Right hindlimb (tissue), 1 donor: ENCODE measurements at places on chromosomes 6 and 20.
A peak's percentile ranks its signal among the peaks of the same experiment; 100 is the strongest.

- DNase-seq = peak; percentile 78
These were observed 611 bp downstream of the CNPY3 start for GRCh38 chr6:42929821-42930360.

GRCh38 chr20:36924167-36925045 lies 27.1 kb downstream of the SAMHD1 start:
- no peak for DNase-seq

GRCh38 chr6:130932438-130932837 lies 105.2 kb downstream of the SMLR1 start:
- no peak for DNase-seq

GRCh38 chr6:36824253-36824652 lies 15.0 kb downstream of the CPNE5 start:
- no peak for DNase-seq

DNA sequence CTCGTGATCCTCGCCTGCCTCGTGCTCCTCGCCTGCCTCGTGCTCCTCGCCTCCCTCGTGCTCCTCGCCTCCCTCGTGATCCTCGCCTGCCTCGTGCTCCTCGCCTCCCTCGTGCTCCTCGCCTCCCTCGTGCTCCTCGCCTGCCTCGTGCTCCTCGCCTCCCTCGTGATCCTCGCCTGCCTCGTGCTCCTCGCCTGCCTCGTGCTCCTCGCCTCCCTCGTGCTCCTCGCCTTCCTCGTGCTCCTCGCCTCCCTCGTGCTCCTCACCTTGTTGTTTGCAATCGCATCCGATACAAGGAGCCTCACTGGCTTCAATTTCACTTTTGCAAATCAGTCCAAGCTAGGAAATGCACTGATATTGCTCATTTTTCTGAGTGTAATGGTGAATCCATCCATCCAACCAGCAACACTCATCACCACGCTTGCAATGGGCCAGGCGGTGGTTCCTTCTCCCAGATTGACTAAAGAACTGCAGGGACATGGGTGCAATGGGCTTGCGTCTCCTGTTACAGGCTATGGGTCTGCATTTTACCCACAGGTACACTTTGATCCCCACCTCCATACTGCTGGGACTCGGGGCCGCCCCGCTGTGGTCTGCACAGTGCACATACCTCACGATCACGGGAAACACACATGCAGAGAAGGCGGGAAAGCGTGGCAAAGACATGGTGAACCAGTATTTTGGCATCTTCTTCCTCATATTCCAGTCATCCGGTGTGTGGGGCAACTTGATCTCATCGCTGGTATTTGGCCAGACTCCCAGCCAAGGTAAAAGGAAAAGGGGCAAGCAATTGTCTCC lies 4.6 kb downstream of the UNC93A start:
- no peak for DNase-seq

DNA sequence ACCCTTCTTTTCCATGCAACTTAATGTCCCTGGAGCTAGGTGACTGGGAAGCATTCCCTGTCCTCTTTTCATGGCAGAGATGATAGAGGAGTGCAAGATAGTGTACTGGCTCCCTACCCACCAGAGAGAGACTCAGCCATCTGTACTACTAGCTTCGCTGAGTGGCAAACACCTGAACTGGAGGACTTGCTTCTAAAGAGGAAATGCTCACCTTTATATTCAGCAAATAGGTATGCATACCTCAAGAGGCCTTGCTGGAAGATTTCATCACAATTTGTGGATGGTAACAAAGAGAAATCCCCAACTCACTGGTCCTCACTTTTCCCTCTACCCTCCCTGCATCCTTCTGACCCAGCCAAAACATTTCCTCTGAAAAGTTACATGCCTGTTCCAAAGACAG lies 124.1 kb downstream of the FOXA2 start:
- DNase-seq = no peak

DNA sequence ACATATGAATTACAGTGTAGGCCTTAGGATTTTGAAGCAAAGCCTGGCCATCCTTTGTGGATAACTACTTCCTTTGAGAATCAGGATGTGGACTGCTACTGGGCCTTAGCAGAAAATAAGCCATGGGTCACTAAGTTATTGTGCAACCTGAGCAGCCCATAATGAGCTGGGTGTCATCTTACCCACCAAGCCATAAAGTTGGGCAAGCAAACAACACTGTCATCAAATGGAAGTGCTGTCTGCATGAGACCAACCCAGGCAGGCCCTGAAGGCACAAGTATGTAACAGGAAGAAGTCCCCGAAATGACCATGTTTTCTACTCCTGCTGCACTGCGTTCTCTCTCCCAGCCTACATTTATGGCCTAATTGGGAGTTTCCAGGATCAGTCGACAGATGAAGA lies 205.6 kb upstream of the GGTLC1 start:
- DNase-seq = no peak

- DNase-seq = no peak
These were observed 58.4 kb downstream of the TMEM170B start for GRCh38 chr6:11595903-11596302.

DNA sequence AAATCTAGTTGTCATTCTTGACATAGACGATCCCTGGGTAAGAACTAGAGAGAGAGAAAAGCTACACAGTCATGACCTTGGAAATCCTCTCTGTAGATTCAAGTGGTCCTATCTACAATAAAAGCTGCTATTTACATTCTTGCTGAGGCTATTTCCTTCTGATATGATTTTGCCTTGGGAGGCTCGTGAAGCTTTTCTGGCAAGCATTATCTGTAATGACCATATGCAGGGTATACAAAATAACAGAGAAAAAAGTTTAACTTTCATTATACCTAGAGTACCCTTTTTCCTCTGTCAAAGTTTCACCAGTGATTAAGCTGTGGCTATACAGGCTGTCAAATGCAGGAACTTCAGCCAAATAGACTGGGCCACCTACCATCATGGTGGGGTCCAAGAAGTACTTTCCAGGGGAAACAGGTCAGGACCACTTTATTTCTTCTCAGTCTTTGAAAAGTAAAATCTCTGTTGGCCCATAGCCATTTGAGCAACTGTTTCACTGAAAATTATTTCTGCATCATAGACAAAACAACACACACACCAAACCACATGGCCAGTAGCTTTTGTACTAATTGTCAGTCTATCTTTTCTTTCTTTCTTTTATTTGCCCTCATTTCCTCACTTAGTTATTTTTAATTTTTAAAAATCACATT lies 677.0 kb upstream of the ID4 start:
- no peak for DNase-seq

DNA sequence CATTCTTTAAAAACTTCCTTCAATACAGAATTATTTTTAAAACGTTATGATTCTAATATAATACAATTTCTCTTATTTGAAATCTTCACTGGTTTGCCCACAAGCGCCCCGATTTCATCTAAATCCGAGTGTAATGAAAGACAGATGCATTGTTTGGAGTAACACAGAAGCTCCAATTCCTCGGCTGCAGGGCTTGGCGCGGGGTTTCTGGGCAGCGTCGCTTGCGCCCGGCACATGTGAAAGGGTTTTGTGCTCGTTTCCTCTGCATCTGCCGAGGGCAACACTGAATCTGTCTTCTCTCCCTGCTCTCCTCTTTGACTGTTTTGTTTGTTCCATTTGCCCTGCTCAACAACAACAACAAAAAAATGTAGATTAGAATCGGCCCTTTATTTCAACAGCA lies 248.6 kb upstream of the QKI start:
- DNase-seq = no peak

DNA sequence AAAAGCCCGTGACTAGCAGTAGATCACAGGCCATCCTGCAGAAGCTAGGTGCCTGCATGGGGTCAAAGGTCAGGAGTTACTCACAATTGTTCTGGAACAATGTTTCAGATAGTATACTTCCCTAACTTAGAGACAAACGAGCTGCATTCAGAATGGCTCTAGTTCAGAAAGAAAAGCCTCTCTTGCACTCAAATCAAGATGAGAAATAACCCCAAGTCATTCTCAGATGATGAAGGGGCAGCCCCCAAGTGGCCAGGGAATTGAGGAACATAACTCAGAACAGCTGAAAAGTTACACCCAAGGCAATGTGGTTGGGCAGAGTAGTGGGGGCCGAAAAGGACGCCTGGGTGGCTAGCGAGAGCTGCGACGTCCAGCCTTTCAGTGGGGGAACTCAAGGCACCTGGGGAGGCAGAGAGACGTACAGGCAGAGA lies 27.8 kb downstream of the FYN start:
- DNase-seq = no peak

- DNase-seq = no peak
These were observed 3.9 kb upstream of the KCNS1 start for GRCh38 chr20:45104786-45105185.

DNA sequence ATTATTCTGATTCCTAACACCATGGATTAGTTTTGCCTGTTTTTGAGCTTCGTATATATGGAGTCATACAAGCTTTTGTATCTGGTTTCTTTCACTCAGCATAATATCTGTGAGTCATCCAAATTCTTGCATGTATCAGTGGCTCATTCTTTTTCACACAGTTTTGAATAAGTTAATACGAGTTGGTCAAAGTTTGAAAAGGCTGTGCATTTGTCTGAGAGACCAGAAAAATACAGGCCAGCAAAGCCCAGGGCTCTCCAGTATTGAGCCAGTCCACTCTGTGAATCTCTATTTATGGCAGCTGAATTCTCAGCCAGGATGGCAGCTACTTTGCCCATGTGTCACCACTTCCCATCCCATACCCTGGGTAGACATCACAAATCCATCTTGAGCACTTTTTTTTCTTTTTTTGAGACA lies 7.2 kb upstream of the CHMP4B start:
- no peak for DNase-seq

DNA sequence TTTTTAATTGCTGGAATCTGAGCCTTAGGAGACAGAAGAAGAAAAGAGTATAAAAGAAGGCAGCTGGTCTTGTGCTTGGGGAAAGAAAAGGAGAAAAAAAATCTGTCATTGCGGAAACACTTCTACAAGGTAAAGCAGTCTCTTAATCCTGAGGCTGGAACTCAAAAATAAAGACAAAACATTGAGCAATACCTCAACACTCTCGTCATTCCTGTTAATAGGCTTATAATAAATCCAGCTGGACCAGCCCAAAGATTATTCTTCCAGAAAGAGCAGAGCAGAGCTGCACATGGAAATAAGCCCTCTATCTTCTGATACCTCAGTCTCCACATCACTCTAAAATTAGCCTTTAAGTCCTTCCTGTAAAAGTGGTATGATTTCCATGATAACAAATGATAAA lies 62.0 kb upstream of the HIVEP1 start:
- no peak for DNase-seq

- DNase-seq = no peak
These were observed 590.7 kb upstream of the FLRT3 start for GRCh38 chr20:14928083-14928482.

- DNase-seq = peak; percentile 24
These were observed 122.6 kb downstream of the SGK1 start for GRCh38 chr6:134195164-134195906.

DNA sequence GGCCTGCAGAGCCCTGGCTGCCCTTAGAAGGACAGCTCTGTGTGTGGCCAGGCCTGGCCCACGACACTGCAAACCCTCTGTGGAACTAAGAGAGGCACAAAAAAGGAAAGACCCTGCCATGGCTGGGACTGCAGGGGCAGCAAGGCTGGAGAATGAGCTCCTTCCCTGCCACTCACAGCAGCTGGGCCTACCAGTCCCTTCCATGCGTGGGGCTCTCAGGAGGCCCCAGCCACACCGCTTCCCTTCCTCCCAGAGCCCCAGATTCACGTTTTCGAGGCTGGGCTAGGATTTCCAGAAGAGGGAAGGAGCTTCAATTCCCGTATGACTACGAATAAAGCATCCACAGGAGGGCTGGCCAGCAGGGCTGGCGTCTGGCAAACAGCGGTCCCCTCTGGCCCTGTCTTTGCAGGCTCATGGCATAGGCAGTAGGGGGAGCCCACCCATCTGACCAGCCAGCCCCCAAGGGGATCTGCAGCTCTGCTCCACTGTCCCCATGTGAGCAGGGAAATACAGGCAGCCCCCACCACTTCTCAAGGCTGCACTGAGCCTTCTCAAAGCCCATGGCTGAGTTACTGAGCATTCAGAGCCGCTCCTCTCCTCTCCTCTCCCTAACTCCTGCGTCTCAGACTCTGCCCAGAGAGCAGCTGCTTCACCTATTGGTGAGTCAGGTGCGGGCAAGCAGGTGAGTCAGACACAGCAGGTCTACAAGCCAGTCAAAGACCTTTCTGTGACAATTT lies 53.1 kb downstream of the NINL start:
- DNase-seq = no peak

DNA sequence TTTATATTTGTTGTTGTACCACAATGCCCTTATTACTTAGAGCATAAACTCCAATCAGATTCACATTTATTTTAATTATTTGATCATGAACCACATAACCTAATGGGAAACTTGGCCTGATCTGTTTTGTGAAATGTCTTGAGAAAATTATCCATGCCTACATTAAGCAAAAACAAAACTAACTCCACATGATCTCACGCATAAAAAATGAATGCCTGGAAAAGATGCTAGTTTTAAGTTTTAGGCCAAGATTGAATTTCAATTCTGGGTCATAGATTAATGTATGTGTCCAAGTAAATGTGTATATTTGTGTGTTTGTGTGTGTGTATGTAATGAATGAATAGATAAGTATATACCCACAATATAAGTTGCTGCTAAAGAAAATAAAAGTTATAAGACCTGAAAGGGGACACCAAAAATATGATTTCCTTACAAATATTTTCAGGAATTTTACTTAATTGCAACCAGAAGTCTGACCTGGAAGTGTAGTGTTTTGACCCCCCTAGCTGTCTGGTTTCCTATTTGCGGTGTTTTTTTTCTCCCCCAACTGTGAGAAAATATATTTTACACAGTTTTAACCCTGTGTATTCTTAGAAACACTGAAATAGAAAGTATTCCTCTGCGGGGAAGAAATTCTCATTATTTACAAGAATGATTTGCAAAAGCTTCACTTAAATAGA lies 97.2 kb downstream of the JAG1 start:
- DNase-seq = no peak

GRCh38 chr20:23441850-23442313 lies 2.4 kb downstream of the CSTL1 start:
- peak; percentile 81 for DNase-seq

- DNase-seq = no peak
These were observed 67.6 kb downstream of the B4GALT5 start for GRCh38 chr20:49646126-49646525.
